ENCODE measurements at places on chromosomes 2 and 18.

- DNase-seq = no peak
These were observed 128.4 kb downstream of the NBAS start for GRCh38 chr2:15432642-15433256.

GRCh38 chr2:14420851-14421250 is 211.7 kb upstream of the LRATD1 start:
- DNase-seq = no peak

DNA sequence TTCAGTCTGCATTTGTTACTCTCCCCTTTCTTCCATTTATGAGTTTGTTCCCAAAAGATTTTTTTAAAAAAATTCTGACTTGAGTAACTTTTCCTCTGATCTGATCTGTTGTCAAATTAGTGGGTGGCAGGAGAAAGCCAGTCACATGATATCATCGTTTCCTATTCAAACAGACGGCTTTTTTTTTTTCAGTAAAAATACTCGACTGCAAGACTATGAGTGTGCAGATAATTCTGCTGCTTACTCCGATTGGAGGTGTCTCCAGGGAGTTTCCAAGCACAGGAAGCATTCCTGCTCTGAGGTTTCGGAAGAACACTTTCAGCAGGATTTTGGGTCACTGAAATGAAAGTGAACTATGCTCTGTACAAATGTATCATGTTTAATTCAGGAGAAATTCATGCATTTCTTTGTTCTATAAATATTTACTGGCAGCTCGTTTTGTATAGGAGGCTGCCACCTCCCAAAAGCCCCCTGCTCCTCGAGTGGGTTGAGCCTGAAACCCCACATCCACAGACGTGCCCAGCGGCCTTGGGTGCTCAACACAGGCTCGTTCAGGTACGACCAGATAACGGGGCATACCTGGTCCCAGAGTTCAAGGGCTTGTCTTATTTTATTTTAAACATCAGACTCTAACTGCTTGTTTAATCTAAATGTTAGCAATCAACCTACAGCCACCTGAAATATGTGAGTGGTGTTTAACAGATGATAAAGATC is 126.9 kb upstream of the ZNF516 start:
- no peak for DNase-seq

DNA sequence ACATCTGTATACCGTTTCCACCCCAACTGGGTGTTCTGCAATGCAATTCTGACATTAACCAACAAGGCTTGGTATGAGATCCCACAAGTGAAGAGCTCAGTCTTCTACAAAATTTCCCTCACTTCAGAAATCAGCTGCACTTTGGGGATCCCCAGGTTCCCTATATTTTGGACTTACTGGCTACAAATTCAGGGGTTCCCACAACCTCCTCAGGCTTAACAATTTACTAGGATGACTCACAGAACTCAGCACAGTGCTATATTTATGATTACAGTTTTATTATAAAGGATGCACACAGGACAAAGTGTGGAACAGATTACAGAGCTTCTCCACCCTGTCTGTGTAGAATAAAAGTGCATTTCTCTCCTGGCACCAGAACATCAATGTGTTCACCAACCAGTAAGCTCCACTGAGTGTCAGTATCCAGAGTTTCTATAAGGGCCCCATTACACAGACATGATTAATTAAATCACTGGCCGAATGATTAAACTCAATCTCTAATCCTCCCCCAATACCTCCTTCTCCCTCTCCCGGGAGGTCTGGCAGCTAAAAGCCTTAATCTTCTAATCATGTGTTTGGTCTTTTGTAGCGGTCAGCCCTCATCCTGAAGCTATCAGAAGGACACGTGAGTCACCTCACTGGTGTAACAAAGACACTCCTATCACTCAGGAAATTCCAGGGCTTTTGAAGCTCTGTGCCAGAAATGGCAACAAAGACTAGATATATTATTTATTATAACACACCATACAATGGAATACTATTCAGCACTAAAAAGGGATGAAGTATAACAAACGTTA is 84.6 kb downstream of the SLC66A3 start:
- peak; percentile 84 for DNase-seq

DNA sequence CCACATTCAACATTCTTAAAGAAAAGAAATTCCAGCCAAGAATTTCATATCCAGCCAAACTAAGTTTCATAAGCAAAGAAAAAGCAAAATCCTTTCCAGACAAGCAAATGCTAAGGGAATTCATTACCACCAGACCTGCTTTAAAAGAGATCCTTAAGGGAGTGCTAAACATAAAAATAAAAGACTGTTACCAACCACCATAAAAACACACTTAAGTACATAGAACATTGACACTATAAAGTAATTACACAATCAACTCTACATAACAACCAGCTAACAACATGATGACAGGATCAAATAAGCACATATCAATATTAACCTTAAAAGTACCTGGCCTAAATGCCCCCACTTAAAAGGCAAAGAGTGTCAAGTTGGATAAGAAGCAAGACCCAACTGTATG is 153.5 kb downstream of the FTCDNL1 start:
- DNase-seq = no peak

DNA sequence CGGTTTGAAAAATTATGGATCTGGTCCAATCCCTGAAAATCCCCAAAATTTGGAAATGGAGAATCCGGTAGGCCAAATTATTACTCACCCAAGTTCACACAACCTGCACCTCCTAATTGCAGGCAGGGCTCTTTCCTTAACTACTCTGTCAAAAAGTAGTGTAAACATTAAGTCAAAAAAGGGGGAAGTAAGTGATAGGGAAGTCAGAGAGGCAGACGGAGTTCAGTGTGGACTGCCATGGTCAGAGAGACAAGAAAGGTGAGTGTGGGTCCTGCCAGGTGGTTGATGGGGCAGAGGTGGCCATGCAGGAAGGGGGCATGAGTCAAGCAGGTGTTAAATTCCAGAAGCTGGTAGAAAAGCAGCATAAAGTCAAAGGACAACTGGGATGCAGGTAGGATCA is 104.7 kb upstream of the STPG4 start:
- no peak for DNase-seq

GRCh38 chr18:24862201-24862816 is 401.9 kb downstream of the HRH4 start:
- no peak for DNase-seq

DNA sequence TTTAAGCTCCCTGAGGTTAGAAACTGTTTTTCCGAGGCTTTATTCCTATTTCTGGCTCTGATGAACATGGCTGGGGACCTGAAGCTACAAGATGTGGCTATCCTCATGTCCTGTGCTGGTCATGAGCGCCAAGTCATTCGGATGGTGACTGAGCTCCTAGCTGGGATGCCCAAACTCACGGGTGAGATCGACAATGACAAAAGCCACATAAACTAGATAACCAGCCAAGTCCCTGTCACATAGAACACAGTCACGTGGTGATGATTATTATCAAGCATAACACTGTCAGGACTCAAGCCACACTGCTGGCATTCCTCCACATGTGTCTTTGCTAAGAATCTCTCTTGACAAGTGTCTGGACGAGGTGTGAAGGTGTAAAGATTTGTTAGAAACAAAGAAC is 274.9 kb downstream of the CLIP4 start:
- no peak for DNase-seq

GRCh38 chr18:45838302-45839070 is 13.0 kb downstream of the SIGLEC15 start:
- no peak for DNase-seq

Measured in NCI-H226 (cell line).